ENCODE measurements at places on chromosomes 16 and 17.

DNA sequence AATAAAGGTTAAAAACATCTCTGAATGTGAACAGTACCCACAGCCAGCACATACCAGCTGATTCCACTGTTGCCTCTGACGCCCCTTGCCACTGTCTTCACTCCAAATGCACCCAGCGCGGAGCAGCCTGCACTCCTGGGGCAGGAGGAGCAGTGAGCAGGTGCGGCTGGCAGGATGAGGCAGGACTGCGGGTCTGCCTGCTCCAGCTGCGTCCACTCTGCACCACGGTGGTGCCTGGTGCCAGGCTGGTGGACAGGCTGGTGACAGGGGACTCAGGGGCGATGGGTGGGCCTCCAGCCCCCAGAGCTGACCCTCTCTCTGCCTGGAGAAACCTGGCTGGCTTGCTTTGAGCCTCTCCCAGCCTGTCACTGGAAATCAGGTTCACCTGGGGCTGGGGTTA lies 9.4 kb downstream of the RAB40B start:
- DNase-seq = no peak

GRCh38 chr17:3894911-3895343 lies 2.1 kb upstream of the CAMKK1 start:
- DNase-seq = no peak

GRCh38 chr17:12431188-12431587 lies 234.5 kb upstream of the MYOCD start:
- no peak for DNase-seq

- DNase-seq = no peak
Measured at GRCh38 chr16:22929461-22929860, 115.5 kb downstream of the HS3ST2 start.

DNA sequence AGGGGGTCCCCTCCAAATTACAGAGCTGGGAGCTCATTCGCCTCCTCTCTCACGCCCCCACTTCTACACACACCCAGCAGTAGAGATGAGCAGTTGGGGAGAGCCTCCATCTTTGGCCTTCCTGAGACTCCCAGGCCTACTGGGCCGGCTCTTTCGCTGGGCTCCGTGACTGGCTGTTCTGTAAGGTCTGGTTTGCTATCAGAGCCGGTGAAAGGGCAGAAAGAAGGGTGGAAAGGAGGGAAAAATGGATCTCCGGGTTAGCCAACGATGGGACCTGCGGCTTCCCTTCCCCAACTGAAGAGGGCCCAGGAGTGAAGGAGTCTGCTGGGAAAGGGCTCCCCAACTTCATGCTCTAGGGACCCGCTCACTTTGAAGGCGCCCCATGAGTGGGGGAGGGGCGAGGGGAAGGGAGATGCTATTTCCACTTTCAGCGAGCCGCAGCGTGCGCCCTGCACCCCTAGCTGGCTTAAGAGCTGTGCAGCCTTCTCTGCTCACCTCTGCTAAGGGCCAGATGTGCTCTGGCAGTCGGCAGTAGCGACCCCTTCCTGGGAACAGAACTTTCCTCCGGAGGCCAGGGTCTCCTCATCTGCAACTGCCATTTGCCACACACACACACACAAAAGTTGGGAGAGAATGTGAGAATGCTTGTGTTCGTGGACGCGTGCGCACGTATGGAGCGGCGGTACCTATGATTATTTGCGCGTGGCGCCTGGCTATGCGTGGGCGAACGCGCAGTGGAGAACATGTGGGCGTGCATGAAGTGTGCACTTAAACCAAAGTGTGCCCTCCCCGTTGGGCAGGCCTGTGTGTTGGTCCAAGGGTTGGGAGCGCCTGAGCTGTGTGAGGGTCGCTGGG lies 2.9 kb upstream of the FOXF1 start:
- no peak for DNase-seq

- no peak for DNase-seq
Measured at GRCh38 chr16:50643192-50643591, 37.9 kb downstream of the SNX20 start.

DNA sequence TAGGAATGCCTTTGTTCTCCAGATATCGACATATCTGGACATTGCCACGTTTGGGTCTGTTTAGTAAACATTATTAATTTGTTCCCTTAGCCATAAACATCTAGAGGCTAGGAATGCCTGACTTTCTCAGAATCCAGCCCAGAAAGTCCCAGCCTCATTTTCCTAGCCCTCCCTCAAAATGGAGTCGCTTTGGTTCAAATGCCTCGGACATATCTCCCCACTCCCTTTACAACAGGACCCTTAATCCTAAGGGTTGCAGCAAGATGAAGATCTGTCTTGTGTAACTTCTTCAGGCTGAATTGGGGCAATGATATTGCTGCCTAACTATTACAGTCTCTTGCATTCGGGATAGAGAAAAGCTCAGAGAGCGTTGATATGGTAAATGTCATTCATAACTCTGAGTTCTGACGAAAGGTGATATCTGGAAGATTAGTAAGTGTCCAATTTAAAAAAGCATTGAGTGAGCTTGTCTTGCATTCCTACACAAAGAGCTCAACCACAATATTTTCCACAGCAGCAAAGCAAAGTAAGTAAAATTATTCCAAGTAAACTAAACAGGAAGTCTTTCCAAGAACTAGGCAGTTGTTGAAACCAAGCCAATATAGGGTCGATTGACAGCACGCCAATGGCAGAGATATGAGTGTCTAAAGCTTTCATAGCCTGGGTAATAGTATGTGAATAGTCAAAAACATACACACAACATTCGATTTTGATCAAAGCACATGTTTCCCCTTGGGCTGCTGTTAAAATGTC lies 46.0 kb upstream of the ARL4D start:
- no peak for DNase-seq

GRCh38 chr16:67886387-67886786 lies 1.7 kb downstream of the NRN1L start:
- DNase-seq = no peak

GRCh38 chr17:261635-262034 lies 80.2 kb upstream of the DOC2B start:
- DNase-seq = no peak

- no peak for DNase-seq
Measured at GRCh38 chr17:17050346-17051345, 8.4 kb downstream of the MPRIP start.

GRCh38 chr17:61396586-61397085 lies 3.0 kb upstream of the TBX2 start:
- DNase-seq = no peak

- DNase-seq = no peak
Measured at GRCh38 chr16:70481929-70482536, 27.6 kb downstream of the FCSK start.

- DNase-seq = no peak
Measured at GRCh38 chr16:1097156-1097555, 1.1 kb upstream of the C1QTNF8 start.

GRCh38 chr17:17975436-17975835 lies 2.8 kb downstream of the DRC3 start:
- no peak for DNase-seq

DNA sequence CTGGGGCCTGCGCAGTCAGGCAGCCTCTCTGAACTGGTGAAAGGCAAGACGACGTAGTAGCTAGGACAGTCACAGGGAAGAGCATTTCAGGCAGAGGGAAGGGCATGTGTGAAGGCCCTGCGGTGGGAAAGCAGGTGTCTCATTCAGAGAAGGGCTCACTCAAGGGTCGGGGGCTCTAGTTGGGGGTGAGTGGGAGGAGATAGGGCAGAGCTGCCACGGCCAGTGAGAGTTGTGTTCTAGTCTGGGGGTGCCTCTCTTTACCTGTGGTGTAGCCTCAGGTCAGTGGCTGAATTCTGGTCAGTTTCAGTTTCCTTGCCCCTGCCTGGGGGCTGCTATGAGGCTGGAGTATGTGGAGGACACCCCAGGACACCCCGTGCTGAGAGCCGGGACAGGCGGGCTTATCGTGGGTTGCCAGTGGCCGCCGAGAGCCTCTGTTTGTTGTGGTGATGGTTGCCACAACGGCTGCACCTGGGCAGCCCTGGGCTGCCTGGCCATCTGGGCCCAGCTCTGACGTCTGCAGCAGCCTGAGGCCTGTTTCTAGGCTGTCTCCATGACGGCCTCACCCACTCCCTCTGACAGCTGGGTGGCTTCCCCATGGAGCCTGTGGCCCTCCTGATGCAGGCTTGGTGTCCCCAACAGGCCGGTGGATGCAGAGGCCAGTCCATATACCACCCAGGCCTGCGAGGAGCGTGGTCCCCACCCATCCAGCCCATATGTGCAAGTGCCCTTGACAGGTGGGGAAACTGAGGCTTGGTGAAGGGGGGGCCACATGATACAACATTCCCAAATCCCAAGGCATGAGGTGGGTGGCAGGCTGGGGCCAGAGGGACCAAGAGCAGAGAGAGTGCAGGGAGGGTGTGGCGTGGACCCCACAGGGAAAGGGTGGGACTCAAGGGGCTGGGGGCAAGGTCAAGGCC lies 10.8 kb downstream of the MAP2K3 start:
- no peak for DNase-seq

DNA sequence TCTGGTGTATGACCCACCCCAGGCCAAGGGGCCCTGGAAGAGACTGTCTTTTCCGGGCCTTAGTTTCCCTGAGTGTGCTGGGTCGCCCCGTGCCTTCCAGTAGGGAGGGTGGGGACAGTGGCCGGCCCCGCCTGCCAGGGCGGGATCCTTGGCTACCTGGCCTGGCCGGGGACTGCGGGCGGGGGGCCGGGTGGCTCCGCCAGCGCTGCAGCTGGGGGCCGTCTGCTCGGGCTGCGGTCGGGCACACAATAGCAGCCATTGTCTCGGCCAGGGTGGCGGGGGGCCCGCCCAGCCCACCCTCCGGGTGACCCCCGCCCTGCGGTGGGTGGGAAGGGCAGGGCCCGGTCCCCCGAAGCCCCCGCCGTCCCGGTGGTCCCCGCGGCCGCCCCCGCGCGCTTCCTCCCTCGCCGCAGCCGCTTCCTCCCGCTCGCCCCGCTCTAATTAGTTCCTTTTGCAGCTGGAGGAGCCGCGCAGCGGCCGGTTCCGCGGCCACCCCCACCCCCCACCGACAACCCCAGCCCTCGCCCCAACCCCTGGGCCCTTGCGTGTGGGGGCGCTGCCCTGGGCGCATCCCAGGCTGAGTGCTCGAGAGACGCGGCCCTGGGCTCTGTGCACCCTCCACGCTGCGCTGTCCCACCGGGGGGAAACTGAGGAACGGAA lies 11.6 kb downstream of the GLIS2 start:
- no peak for DNase-seq

DNA sequence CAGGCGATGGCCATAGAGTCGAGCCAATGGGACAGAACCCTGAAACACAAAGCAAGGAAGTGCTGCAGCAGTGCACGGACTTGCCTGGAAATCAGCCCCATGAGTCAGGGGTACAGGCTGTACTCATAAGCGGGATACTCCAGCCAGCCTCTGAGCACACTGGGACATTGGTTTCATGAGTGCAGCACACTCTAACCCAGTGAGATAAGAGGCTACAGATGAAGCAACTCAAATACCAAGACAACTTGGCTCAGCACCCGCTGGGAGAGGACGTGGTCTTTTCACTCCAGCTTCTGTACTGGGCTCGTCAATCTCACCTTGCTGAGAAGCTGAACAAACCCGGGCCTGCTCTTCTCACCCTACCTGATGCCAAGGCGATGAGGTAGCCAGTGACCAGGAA lies 98.2 kb downstream of the AXIN2 start:
- DNase-seq = no peak

GRCh38 chr17:545156-545555 lies 169.5 kb downstream of the VPS53 start:
- DNase-seq = no peak

DNA sequence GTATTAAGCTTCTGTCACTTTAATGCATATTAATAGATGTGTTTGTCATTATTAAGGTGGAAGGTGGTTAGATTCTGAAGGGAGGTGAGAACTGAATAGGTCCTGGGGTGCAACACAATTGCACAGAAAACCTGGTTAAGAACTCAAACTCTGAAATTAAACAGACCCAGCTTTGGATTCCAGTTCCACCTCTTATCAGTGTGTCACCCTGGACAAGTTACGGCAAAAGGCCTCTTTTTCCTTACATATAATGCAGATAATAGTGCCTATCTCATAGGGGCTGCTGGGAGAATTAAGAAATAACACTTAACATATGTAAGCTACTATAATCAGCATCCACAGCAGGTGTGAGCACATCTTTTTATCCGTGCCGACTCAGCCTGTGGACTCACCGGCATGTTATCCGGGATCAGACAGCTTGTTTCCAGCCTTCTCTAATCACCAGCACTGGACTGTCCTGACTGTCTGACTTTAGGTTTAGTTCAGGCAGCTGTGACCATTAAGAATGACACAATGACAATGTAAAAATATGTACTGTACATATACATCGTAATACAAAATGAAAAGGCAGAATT lies 31.4 kb downstream of the TEX2 start:
- DNase-seq = no peak

DNA sequence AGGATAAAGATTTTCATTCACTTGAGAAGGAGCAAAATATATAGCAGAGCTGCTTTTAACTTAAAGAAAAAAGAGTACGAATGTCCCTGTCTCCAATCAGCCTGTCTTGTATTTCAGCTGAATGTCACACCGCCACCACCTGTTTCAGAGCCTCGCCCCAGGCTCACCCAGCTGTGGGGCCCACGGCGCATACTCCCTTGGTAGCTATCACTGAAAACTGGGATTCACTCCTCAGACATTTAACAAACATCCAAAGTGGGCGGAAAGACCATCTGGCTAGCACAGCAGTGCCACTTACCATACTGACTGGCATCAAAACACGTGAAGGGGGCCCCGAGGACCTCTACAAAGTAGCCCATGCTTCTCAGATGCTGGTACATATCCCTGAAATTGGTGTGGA lies 25.4 kb upstream of the SLC38A8 start:
- DNase-seq = no peak

- no peak for DNase-seq
Measured at GRCh38 chr17:44546671-44547606, 10.3 kb upstream of the FZD2 start.

- no peak for DNase-seq
Measured at GRCh38 chr16:27408602-27409031, 6.6 kb downstream of the IL21R start.

DNA sequence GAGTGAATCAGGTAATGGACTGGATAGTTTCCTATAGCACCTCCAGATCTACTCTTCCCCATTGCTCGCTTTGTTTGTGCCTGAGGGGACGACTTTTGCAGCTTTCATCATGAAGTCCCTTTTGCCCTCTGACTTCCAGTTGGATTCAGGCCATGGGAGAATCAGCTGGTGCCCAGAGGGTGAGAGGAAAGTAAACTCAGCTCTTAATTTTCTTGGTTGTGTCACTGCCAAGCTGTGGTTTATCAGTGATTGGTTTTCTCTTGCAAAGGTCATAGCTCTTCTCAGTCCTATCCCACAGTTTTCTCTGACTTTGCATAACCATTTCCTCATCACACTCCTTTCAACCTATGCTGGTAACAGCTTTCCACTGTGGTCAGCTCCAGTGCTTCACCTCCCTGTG lies 200.1 kb downstream of the KCNJ2 start:
- no peak for DNase-seq

GRCh38 chr17:29291163-29291752 lies 2.7 kb downstream of the NUFIP2 start:
- no peak for DNase-seq

DNA sequence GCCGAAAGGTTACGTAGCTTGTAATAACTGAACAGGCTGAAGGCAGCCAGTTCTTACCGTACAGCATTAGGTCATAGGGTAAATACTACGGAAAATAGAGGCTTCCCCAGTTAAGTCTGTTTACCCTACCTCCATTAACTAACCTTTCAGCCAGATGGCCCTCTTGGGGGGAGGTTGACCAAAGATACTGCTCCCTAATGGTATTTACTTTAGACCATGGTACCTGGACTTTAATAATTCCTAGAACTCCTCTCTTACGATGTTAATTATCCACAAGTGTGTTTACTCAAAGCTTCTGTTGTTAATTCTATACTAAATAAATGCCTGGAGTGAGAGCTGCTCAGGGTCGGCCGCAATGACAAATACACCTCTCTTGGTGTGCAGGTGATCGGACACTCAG lies 9.8 kb upstream of the ADAT1 start:
- no peak for DNase-seq

GRCh38 chr16:67154578-67155294 lies 3.9 kb upstream of the B3GNT9 start:
- DNase-seq = no peak
